ENCODE measurements at places on chromosomes 5 and 9.

DNA sequence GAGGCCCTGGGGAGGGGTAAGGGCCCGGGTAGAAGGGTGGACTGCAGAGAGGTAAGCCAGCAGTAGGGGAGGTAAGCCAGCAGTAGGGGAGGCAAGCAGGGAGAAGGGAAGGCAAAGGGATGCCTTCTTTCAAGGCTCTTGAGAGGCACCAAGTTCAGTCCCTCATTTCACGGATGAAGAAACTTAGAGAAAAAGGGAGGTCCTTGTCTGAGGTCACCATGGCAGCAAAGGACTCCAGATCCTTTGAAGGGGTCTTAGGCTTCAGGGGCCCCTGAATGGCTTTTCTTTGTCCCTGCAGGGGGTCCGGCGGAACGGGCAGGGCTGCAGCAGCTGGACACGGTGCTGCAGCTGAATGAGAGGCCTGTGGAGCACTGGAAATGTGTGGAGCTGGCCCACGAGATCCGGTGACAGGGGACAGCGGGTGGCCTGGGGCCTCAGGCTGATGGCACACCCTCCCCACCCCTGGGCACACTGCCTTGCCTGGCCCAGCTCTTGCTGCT, 42.6 kb downstream of the RGS3 start:
- peak; percentile 61 for DNase-seq

DNA sequence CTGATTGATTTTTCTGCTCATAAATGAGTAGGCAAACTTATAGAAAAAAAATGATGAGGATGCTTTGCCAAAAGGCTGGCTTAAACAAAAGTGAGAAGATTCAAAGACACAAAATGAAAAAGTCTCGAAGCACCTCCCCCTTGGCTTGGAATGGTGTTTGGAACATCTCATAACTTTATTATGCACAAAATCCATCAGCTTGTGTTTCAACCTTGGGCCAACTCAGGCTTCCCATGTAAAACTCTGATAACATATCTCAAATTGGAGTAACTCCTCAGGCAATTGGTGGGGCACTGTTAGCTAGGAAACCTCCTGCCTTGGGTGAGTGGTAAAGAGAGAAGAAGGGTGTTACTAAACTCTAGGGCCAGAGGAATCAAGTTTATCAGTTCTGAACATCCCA, 176.3 kb downstream of the KIAA0825 start:
- no peak for DNase-seq

DNA sequence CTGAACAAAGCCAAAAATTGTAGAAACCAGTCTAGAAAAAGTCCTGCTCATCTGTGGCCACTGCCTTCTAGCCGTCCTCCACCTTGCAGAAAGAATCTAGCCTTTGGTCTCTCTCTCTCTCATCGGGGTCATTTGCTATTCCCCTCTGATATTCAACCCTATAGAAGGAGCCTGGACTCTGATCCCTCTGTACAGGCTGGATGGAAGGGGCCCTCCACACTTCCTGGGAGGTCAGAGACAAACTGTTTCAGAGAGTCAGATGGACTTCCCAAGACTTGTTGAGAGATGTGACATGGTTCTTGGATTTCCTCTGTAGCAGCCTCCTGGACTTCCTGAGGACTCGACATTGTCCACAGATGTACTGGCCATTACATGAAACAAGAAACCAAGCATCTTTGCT, 85.0 kb upstream of the RUSC2 start:
- DNase-seq: no peak

- DNase-seq: peak; percentile 43
These were observed 196.2 kb downstream of the HSPA4 start for GRCh38 chr5:133247881-133248624.

DNA sequence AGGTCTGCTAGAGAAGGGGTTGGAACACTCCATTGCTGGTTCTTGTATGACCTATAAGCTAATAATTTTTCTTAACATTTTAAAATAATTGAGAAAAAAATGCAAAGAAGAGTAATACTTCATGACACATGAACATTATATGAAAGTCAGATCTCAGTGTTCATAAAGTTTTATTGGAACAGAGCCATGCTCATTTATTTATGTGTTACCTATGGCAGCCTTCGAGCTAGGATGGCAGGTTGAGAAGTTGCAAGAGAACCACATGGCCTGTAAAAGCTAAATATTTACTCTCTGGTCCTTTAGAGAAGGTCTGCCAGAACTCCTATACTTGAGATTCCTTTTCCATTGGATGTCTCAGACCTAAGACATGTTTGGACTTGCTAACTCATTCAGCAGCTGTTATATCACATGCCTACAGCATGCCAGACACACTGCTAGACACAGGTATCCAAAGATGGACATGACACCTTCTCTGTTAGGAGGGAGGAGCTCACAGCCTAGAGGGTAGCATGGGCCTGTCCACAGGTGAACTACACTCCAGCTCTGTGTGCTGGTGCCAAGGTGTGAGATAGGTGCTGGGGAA, 304.3 kb downstream of the ARHGAP26 start:
- DNase-seq: no peak

GRCh38 chr5:155929112-155929511, 397.9 kb upstream of the SGCD start:
- no peak for DNase-seq

GRCh38 chr5:165161204-165161603, 1655.8 kb downstream of the MAT2B start:
- peak; percentile 70 for DNase-seq

- DNase-seq: no peak
These were observed 5.9 kb upstream of the ACO1 start for GRCh38 chr9:32378496-32378895.

DNA sequence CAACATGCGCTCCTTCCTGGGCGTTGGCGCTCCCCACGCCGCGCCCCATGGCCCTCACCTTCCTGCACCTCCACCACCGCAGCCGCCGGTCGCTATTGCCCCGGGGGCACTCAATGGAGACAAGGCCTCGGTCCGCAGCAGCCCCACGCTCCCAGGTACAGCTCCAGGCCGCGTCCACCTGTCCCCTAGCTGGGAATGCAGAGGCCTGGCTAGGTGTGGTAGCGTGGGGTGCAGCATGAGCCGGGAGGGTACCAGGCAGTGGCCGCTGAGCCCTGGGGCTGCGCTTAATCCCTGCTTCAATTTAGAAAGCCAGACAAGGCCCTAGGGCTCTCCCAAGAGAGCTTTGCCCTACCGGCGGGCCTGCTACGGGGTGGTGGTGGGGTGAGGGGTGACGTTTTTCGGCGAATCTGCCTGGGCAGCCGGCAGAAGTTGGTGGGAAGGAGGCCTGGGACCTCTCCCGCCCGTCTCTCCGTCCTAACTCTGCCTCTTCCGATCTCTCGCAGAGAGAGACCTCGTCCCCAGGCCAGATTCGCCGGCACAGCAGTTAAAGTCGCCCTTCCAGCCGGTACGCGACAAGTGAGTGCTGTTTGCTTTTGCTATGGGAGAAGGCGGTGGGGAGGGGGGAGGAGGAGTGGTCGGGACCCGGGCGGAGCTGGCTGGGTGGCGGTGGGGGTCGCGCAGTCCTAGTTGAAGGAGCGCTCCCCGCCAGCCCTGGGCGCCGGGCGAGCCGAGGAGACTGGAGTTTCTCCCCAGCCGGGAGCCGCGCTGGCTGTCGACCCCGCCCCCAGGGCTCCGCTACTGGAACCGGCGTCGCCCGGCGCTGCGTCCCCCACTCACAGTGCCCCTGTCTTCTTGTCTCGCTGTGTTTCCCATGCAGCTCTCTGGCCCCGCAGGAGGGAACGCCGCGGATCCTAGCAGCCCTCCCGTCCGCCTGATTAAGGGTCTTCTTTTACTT, 4.8 kb downstream of the IRX1 start:
- no peak for DNase-seq

- no peak for DNase-seq
These were observed 84.1 kb upstream of the SPATA31D4 start for GRCh38 chr9:81844131-81844567.

GRCh38 chr9:98230304-98230703, 25.1 kb downstream of the TBC1D2 start:
- DNase-seq: no peak

GRCh38 chr5:169389318-169389717, 88.4 kb upstream of the SLIT3 start:
- no peak for DNase-seq

All from H1 (cell line).